Central memory CD4-positive, alpha-beta T cell (primary cell): ENCODE measurements at places on chromosomes 12 and 14.

- DNase-seq, result no peak
These were observed 8.8 kb downstream of the DDX47 start for GRCh38 chr12:12821975-12822374.

GRCh38 chr14:64438181-64438841 lies 27.0 kb upstream of the AKAP5 start:
- DNase-seq, result no peak

DNA sequence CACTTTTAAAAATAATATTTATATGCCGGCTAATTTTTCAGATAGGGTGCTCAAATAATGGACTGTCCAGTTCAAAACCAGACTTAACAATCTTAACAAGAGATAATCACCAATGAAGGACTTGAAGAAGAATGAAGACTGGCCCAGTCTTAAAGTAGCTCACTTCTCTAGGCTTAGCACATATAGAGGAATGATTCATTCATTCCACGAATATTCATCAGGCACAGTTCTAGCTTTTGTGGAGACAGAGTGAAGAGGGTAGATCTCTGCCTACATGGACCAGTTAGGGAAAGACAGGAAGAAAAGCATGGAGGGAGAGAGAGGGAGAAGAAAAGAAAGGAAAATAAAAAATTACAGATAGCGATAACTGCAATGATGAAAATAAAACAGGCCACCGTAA lies 42.8 kb upstream of the METAP2 start:
- no peak for DNase-seq

DNA sequence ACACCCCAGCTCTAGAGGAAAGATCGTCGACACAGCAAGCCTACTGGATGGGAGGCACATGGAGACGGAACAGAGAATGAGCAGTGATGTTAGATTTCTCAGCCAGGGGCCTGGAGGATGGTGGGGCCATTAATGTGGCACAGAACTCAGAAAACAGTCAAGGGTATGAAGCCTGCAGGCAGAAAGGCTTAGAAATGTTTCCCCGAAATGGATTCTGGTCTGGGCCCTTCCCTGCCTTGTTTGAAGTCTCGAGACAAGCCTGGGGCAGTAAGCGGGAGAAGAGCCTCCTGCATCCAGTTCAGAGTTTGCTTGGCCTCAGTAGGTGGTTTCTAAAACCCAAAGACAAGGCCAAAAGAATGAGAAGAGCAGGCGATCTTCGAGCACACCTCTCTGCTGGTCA lies 158.4 kb downstream of the NTF3 start:
- no peak for DNase-seq

DNA sequence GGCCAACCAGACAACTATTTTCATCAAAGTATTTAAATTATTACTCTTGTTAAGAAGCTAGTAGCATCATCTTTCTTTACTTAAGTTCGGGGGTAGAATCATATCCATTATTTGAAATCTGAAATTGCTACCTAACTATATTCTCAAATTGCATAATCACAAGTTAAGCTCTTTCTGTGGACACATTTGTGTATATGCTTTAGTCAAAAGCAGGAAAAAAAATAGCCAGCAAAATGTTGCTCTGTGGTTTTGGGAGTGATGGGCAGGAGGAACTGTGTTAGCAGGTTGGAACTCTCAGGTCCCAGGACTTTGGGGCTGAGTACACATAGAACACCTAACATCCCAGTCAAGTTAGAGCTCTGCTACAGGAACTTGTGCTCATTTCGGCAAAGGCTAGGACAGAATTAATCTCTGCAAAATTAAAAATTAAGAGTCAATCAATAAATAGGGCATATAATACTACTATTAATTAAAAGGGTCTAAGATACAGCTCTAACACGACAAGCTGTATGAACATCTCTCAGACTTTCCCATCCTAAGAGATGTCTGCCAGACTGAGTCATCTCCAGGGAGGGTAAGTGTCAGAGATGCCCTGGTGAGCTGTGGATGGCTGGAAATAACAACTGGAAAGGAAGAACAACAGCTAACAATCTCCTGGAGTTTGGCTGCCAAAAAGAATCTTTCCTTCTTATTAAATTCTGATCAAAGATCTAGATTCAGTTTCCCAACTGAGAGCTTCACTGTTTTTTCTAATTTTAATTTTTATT lies 203.5 kb upstream of the GZMB start:
- no peak for DNase-seq

- no peak for DNase-seq
These were observed 59.4 kb upstream of the TUNAR start for GRCh38 chr14:95817271-95817670.

DNA sequence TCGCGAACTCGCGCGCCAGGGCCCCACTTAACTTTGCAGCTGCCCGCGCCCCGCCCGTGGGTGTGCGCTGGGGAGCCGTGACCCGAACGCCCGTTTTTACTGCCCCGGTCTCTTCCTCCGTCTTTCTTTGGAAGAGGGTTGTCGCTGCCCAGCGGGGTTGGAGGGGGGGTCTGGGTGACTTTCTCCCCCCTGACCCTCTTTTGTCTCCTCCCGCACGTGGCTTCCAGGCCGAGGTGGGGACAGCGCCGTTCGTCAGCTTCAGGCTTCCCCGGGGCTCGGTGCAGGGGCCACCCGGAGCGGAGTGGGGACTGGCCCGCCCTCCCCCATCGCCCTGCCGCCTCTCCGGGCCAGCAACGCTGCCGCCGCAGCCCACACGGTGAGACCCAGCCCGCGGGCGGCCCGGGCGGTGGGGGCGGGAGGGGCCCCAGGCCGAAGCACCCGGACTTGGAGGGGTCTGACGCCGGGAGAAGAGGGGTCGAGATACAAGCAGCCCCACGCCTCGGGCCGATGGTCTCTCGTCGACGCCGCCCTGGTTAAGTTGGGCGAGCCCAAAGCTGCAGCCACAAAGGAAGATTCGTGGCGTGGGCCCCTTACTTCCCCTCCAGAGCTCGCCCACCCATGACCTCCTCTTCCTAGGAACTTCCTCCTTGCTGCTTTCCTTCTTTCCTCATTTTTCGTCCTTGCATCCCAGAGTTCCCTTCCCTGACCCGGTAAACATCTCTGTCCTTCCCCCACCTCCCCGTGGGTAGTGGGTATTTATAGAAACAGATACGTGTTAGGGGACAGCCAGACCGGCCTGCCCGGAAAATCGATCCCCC lies 1.2 kb downstream of the DYRK2 start:
- peak; percentile 29 for DNase-seq
